Activated T-cell treated with anti-CD3 and anti-CD28 coated beads for 4 hours (primary cell): ENCODE measurements at places on chromosomes 7 and 10.

DNA sequence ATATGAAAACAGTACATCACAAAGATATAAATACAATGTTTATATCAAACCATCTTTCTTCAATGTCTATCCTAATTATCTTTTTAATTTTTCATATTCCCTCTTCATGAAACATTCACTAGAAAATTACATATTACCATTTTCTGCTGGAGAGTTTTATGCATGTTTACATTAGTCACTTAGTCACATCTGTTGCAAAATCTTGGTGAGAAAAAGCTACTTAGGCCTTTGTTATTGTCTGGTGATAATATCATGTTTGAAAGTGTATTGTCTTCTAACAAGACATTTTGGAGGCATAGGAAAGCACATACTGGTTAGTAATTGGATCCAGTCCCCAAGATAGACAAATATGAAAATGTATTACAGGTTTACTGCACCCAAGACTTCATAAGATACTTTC lies 163.6 kb downstream of the GNAI1 start:
- DNase-seq: no peak

DNA sequence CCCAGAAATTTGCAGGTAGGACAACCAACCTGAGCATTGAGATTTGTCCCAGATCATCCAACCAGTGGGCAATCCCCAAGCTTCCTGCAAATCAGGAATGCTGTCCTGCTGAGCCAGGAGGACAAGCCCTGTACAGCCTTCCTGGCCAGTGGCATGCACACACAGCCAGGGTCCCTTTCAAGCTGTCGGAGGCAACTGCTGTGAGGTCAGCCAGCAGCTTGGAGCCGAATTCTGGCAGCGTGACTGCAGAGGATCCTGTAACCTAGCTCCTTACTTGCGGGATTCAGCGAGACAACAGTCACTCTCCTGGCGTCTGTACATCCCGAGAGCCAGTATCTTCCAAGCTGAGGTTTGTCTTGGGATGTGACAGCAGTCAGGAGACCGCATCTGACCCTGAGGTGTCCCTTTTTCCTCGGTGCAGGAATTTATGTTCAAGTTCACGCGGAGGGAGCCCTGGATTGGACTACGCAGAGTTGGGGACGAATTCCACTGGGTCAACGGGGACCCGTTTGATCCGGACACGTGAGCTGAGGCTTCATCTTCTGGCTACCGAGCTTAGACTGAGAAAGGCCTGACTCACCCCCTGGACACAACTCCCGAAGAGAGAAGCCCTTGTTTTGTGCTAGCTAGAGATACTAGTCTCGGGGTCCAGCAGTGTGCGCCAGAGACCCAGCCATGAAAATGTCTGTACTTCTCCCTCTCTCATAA lies 18.3 kb downstream of the CLEC2L start:
- DNase-seq: no peak

DNA sequence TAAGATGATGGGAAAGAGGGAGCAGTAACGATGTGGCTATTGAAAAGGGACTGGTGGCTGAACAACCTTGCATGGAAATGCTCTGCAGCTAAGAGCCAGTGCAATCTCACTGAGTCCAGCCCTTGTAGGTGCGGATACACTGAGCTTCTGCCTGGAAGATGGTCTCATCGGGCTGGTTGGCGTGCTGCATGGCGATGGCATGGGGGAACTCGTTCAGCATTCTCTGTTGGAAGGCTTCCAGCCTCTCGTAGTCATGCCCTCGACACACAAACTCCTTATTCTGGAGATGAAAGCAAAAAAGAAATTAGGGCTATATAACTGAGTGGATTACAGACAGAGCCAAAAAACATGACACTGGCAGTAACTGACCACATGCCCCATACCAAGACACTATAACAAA lies 197.8 kb upstream of the IMMP2L start:
- no peak for DNase-seq

- DNase-seq: no peak
Measured at GRCh38 chr7:28957064-28957750, 923 bp downstream of the TRIL start.

- DNase-seq: no peak
Measured at GRCh38 chr7:129134356-129134987, 10.0 kb upstream of the TSPAN33 start.

DNA sequence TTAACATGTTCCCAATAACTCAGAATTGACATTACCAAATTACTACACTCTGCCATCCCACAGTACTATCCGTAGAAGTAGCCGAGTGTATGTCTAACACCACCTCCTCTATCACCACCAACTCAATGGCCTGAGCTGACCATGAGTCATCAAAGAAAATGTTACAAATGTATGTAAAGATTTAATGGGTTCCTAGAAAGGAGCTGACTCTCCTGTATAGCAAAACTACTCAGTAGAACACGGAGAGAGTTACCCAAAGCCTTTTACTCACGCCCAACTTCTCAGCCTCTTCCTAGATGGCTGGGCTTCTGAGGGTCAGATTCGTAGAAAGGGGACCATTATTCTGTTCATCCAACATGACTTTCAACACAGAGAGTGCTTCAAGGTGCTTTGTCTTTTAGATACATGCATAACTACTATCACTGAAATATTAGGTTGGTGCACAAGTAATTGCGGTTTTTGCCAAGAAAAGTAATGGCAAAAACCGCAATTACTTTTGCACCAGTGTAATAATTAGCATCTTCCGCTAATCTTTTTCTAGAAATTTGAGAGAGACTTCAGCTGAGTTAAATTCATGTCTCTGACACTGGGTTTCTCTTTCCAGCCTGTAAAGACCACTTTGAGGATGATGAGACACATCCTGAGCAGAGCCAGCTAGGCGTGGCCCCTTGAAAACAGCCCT lies 24.0 kb upstream of the NANOS1 start:
- DNase-seq: no peak

DNA sequence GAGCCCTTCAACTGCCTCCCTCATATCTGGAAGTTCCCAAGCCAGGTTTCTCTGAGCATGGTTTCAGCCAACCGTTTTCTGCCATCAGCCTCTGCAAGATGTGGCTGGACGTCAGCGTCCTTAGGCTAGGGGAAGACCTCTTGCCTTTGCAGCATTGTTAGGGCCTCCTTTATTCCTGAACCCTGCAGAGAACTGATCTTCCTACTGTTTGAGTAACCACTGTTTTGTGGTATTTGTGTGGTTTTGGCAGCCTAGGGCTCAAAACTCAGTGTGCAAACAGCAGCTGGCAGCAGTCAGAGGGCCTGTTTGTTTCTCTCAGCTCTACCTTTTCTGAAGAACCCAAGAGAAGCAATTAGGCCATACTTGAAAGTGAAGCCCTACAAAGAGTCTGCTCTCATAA lies 83.4 kb upstream of the SEMA3E start:
- DNase-seq: no peak
